ENCODE measurements at places on chromosomes 1 and 21. TPM values are rescaled to one million over a fixed set of nuclear protein-coding genes. Genes with fewer than 3 reads are reported as not detected.

- peaks cover 35% of the 10 kb centered on the region for H3K4me1 ChIP-seq
- H3K27ac ChIP-seq: peak overlapping the region; percentile 74
These were observed 50.0 kb downstream of the CLIC4 start for GRCh38 chr1:24795236-24795635.

GRCh38 chr1:94061513-94062443 lies 59.2 kb downstream of the ABCA4 start:
- no peak overlapping the region for H3K4me3 ChIP-seq
- peaks cover 5% of the 10 kb centered on the region for H3K4me1 ChIP-seq
- H3K27me3 ChIP-seq: no peaks in the 10 kb centered on the region
- H3K27ac ChIP-seq: peak overlapping the region; percentile 53

GRCh38 chr1:153942766-153943549 lies 3.6 kb downstream of the DENND4B start:
- no peak overlapping the region for H3K27ac ChIP-seq
- H3K4me1 ChIP-seq: peaks cover 28% of the 10 kb centered on the region
- no peaks in the 10 kb centered on the region for H3K27me3 ChIP-seq
- H3K4me3 ChIP-seq: no peak overlapping the region
- no peaks in the 10 kb centered on the region for H3K36me3 ChIP-seq
- no peak for DNase-seq

- H3K27me3 ChIP-seq: no peaks in the 10 kb centered on the region
- H3K36me3 ChIP-seq: no peaks in the 10 kb centered on the region
- DNase-seq: no peak
- no peaks in the 10 kb centered on the region for H3K4me1 ChIP-seq
These were observed 361.4 kb upstream of the PTBP2 start for GRCh38 chr1:96360036-96360795.

- H3K27ac ChIP-seq: no peak overlapping the region
- no peaks in the 10 kb centered on the region for H3K4me1 ChIP-seq
- H3K27me3 ChIP-seq: no peaks in the 10 kb centered on the region
- no peak for DNase-seq
These were observed 71.3 kb upstream of the CNTN2 start for GRCh38 chr1:204971517-204972336.

DNA sequence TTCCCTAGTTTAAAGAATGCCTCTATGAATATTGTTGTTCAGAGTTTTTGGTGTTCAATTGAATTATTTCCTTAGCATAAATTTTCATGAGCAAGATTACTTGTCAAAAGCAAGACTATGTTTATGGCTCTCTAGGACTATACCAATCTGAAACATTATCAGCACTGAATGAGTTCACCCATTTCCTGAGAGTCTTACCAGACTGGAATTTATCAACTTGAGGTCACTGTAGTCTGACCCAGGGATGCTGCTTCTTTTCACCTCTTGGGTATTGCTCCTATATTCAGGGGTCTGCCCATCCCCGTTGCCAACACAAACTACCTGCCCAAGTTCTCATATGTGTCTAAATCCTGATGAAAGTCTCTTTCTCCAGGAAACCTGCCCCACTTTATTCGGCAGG lies 42.6 kb downstream of the OPTC start:
- no peaks in the 10 kb centered on the region for H3K36me3 ChIP-seq
- H3K27ac ChIP-seq: peak overlapping the region; percentile 97
- no peak overlapping the region for H3K4me3 ChIP-seq
- no peaks in the 10 kb centered on the region for H3K27me3 ChIP-seq

DNA sequence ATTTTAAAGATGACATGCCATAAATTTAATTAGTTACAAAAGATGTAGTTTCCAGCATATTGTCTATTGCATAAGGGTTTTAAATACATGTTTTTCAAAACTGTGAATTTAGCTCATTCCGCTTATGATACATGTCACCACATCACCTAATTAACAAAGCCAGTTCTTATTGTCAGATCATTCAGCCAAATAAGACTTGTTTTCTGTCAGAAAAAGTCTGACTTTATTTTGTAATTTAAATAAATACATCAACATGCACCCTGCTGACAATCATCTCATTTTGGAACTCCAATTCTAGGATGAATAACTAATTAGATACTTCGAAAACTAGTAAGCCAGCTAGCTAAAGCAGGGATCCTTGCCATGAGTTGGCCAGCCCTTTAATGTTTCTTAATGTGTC lies 110.9 kb upstream of the APP start:
- H3K27me3 ChIP-seq: no peaks in the 10 kb centered on the region
- no peak for DNase-seq
- H3K36me3 ChIP-seq: no peaks in the 10 kb centered on the region
- H3K4me3 ChIP-seq: no peak overlapping the region

GRCh38 chr1:42941640-42942330 lies 16.9 kb downstream of the SLC2A1 start:
- peak overlapping the region; percentile 51 for H3K27ac ChIP-seq
- H3K36me3 ChIP-seq: no peaks in the 10 kb centered on the region
- DNase-seq: peak; percentile 83
- H3K4me3 ChIP-seq: no peak overlapping the region

GRCh38 chr1:228430243-228430642 lies 13.6 kb upstream of the TRIM17 start:
- no peaks in the 10 kb centered on the region for H3K4me1 ChIP-seq
- peak; percentile 54 for DNase-seq
- H3K27me3 ChIP-seq: peaks cover 6% of the 10 kb centered on the region
- H3K36me3 ChIP-seq: no peaks in the 10 kb centered on the region
- H3K4me3 ChIP-seq: no peak overlapping the region
- no peak overlapping the region for H3K27ac ChIP-seq

DNA sequence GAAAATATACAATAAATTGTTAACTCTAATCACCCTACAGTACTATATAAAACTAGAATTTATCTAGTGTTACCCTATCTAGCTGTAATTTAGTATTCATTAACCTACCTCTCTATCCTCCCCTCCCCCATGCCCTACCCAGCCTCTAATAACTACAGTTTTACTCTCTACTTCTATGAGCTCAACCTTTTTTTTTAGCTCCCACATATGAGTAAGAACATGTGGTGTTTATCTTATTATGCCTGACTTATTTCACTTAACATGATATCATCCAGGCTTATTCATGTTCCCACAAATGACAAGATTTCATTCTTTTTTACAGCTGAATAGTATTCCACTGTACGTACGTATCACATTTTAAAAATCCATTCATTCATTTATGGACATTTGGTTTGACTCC lies 46.0 kb upstream of the WARS2 start:
- DNase-seq: no peak
- no peaks in the 10 kb centered on the region for H3K4me1 ChIP-seq
- H3K4me3 ChIP-seq: no peak overlapping the region
- no peaks in the 10 kb centered on the region for H3K27me3 ChIP-seq

GRCh38 chr21:45867671-45868081 lies 113.9 kb upstream of the COL6A1 start:
- peak; percentile 57 for DNase-seq
- H3K4me3 ChIP-seq: no peak overlapping the region
- H3K27me3 ChIP-seq: no peaks in the 10 kb centered on the region
- H3K27ac ChIP-seq: no peak overlapping the region
- no peaks in the 10 kb centered on the region for H3K36me3 ChIP-seq
- no peaks in the 10 kb centered on the region for H3K4me1 ChIP-seq

DNA sequence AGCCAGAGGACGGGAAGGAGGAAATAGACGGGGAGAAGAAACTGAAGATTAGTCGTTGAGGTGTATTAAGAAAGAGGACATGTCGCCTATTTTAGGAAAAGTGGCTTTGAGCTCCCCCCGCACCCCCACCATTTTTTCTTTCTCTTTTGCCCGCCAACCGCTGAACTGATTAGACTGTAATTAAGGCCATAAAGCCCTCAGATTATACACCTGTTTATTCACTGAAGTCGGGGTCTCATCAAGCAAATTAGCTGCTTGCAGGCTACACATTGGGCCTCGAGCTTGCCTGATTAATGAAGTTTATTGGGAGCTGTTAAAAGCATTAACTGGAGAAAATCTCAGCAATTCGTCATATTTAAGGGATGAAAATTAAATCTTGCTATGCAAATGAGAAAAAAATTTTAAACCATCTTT lies 119.4 kb upstream of the RRP15 start:
- no peaks in the 10 kb centered on the region for H3K36me3 ChIP-seq
- H3K4me3 ChIP-seq: peak overlapping the region; percentile 44
- no peak overlapping the region for H3K27ac ChIP-seq
- no peaks in the 10 kb centered on the region for H3K4me1 ChIP-seq
- peaks cover 100% of the 10 kb centered on the region for H3K27me3 ChIP-seq

DNA sequence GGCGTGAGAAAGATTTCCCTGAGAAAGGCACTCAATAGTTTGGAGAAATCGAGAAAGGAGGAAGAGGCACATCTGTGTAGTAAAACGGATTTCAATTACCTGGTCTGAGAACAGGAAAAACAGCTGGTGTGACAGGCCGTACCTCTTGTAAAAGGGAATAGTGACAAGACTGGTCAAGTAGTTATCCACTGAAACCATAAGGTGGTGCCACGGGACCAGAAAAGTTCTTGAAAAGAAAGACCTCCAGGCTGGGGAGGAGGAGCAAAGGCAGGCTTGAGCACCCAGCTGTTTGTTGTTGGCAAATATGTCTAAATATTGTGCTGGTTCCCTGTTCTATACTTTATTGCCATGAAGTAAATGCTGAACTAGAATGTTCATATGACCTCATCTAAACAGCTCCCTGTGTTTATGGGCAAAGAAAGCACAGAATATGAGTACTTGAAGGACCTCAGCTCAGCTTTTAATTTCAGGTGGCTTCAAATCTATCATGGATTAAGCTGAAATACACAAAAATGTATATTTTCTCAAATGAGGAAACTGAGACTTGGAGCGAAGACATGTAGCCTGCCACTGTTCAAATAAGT lies 4.0 kb downstream of the HAO2 start:
- H3K27ac ChIP-seq: no peak overlapping the region
- no peak for DNase-seq
- no peaks in the 10 kb centered on the region for H3K4me1 ChIP-seq
- H3K4me3 ChIP-seq: no peak overlapping the region
- H3K27me3 ChIP-seq: no peaks in the 10 kb centered on the region

GRCh38 chr1:48864913-48865312 lies 88.2 kb upstream of the BEND5 start:
- peaks cover 8% of the 10 kb centered on the region for H3K4me1 ChIP-seq
- no peaks in the 10 kb centered on the region for H3K27me3 ChIP-seq
- no peaks in the 10 kb centered on the region for H3K36me3 ChIP-seq
- H3K4me3 ChIP-seq: no peak overlapping the region
- DNase-seq: no peak

DNA sequence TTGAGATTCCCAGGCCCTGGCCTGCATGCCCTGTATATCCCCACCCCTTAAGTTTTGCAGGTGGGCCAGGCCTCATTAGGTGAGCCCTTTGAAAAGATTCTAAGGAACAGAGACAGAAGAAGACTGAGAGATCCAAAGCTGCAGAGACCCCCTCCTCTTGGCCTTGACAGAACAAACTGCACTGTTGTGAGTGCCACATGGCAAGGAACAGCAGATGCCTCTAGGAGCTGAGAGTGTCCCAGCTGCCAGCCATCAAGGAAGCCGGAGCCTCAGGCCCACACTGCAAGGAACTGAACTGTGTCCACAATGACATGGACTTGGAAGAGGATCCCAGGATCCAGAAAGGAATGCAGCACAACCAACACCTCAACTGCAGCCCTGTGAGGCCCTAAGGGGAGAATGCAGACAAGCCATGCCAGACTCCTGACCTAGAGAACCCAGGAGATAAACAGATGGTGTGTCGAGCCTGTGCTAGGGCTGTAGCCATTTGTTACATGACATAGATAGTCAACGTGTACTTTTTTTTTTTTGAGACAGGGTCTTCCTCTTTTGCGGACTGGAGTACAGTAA lies 182.7 kb downstream of the AJAP1 start:
- no peak for DNase-seq
- H3K27ac ChIP-seq: no peak overlapping the region
- no peak overlapping the region for H3K4me3 ChIP-seq
- no peaks in the 10 kb centered on the region for H3K36me3 ChIP-seq
- no peaks in the 10 kb centered on the region for H3K4me1 ChIP-seq

GRCh38 chr1:230827081-230827681 lies 41.1 kb downstream of the C1orf198 start:
- H3K4me3 ChIP-seq: no peak overlapping the region
- H3K27ac ChIP-seq: peak overlapping the region; percentile 9
- H3K4me1 ChIP-seq: peaks cover 56% of the 10 kb centered on the region
- no peaks in the 10 kb centered on the region for H3K36me3 ChIP-seq

DNA sequence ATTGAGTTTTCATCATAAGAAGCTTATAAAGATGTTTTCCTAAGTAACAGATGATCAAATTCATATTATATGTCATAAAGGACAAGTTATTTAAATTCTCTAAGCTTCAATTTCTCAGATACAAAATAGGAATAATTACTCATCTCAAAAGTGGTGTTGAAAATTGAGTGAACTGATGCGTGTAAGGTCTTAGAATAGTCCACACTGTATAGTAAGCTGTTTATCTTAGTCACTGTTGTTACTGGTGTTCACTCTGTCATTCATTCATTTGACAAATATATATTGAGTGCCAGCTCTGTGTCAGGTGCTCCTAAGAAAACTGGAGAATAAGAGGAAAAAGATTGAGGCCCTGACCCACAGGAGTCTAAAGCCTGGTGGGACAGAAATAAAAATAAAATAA lies 186.3 kb upstream of the BRINP3 start:
- H3K36me3 ChIP-seq: no peaks in the 10 kb centered on the region
- no peak for DNase-seq
- H3K4me3 ChIP-seq: no peak overlapping the region
- no peaks in the 10 kb centered on the region for H3K4me1 ChIP-seq
- no peaks in the 10 kb centered on the region for H3K27me3 ChIP-seq

- no peaks in the 10 kb centered on the region for H3K27me3 ChIP-seq
- H3K4me3 ChIP-seq: no peak overlapping the region
- H3K36me3 ChIP-seq: no peaks in the 10 kb centered on the region
- H3K4me1 ChIP-seq: peaks cover 46% of the 10 kb centered on the region
- no peak for DNase-seq
- no peak overlapping the region for H3K27ac ChIP-seq
These were observed 17.0 kb downstream of the NEK7 start for GRCh38 chr1:198173832-198174231.

DNA sequence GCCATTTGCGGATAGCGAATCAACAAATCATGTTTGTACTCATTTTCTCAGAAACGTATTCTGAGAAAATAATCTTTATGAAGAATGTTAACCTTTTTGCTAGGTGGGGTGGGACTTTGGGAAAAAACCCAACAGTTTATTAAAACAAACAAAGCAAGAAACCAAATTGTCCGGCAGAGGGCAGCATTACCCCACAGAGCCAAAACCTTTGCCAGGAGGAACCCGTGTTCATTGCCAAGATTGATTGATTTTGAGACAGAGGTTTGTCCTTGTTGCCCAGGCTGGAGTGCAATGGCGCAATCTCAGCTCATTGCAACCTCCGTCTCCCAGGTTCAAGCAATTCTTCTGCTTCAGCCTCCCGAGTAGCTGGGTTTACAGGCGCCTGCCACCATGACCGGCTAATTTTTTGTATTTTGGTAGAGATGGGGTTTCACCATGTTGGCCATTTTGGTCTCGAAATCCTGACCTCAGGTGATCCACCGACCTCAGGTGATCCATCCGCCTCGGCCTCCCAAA lies 70.8 kb upstream of the RHOU start:
- H3K27ac ChIP-seq: no peak overlapping the region
- H3K4me3 ChIP-seq: no peak overlapping the region
- peak; percentile 84 for DNase-seq

The ASPM gene
- total RNA-seq: 0.83 TPM

The S1PR1 gene
- 25.5 TPM for total RNA-seq

The AKR7A3 gene
- total RNA-seq: 1.8 TPM

The LMX1A gene
- total RNA-seq: not detected

The MAP10 gene
- 3.3 TPM for total RNA-seq

The ESPN gene
- not detected for total RNA-seq

The OR6N1 gene
- not detected for total RNA-seq

The ZNF672 gene
- total RNA-seq: 23.5 TPM

The YY1AP1 gene
- 195 TPM for total RNA-seq

The CYP4A11 gene
- total RNA-seq: not detected

The THEMIS2 gene
- total RNA-seq: 13.7 TPM

The MYOM3 gene
- not detected for total RNA-seq

Measured in sigmoid colon (tissue), 7 donors.